Sciatic nerve (tissue), 2 donors: ENCODE measurements at places on chromosomes 7 and 10. TPM values are rescaled to one million over a fixed set of nuclear protein-coding genes. Genes with fewer than 3 reads are reported as not detected.

The AQP1 gene
- total RNA-seq: 864 TPM

The FAM25G gene
- not detected for total RNA-seq

The ABCC2 gene
- 10.4 TPM for total RNA-seq

The PRKAR2B gene
- 17.8 TPM for total RNA-seq

The IFIT1B gene
- total RNA-seq: 6.3 TPM
